ENCODE measurements at places on chromosomes 6 and 20. TPM values are rescaled to one million over a fixed set of nuclear protein-coding genes. Genes with fewer than 3 reads are reported as not detected.

DNA sequence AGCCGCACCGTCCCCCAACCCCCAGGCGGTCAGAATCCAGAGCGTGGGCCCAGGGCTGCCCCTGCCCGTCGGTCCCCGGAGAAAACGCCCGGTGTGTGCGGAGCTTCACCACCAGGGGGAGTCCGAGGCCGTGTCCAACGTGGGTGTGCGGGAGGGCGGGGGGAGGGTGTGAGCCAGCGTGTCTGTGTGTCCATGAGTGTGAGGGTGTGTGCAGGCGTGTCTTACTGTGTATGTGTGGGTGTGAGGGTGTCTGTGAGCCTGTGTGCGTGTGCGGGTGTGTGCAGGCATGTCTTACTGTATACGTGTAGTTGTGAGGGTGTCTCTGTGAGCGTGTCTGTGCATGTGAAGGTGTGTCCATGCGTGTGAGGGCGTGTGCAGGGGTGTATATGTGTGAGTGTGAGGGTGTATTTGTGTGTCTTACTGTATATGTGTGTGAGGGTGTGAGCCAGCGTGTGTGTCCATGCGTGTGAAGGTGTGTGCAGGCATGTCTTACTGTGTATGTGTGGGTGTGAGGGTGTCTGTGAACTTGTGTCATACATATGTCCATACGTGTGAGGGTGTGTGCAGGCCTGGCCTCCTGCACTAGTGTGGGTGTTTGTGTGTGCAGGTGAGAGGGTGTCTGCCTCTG, 24.6 kb upstream of the GATA5 start:
- peak; percentile 78 for DNase-seq

GRCh38 chr6:21808045-21808470, 214.5 kb downstream of the SOX4 start:
- no peak for DNase-seq

- no peak for DNase-seq
Measured at GRCh38 chr6:36957773-36958271, 3.3 kb downstream of the PI16 start.

Gene BTN1A1
- total RNA-seq: not detected

GRCh38 chr6:39980839-39981580, 46.7 kb upstream of the MOCS1 start:
- DNase-seq: peak; percentile 20

DNA sequence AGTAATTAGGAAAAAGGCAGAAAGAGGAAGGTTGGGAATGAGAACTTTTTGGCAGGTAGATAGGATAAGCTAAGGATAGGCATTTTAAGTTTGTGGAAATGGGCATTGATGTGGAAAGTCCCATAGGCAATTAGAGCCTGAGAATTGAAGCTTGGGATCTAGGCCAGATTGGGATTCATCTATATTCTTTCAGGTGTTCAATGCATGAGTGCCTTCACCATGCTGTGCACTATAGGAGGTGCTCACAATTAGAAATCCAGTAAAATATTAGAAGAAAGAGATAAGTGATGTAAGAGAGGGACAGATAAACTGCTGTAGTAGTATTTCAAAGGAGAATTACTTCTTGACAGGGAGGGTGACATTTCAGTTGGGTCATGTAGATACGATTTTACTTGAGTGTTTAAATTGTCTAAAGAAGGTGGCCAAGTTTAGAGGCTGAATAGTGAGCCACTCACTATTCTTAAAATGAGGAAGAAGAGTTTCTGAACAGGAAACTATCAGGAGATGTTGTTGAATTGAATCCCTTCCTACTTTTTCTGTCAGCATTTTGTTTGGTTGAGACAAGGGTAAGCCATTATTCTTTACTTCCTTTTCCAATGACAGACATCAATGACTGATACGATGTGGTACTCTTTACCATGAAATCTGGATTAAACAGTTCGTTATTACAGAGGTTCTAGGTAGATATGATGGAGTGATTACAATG, 31.0 kb upstream of the CTAGE9 start:
- DNase-seq: no peak

DNA sequence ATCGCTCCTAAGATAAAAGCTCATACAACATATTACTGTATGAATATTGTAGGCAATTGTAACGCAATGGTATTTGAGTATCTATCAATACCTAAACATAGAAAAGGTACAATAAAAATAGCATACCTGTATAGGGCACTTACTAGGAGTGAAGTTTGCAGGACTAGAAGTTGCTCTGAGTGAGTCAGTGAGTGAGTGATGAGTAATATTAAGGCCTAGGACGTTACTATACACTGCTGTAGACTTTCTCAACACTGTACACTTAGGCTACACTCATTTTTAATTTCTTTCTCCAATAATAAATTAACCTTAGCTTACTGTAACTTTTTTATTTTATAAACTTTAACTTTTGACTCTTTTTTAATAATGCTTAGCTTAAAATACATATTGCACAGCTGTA, 546.9 kb downstream of the HACE1 start:
- no peak for DNase-seq

DNA sequence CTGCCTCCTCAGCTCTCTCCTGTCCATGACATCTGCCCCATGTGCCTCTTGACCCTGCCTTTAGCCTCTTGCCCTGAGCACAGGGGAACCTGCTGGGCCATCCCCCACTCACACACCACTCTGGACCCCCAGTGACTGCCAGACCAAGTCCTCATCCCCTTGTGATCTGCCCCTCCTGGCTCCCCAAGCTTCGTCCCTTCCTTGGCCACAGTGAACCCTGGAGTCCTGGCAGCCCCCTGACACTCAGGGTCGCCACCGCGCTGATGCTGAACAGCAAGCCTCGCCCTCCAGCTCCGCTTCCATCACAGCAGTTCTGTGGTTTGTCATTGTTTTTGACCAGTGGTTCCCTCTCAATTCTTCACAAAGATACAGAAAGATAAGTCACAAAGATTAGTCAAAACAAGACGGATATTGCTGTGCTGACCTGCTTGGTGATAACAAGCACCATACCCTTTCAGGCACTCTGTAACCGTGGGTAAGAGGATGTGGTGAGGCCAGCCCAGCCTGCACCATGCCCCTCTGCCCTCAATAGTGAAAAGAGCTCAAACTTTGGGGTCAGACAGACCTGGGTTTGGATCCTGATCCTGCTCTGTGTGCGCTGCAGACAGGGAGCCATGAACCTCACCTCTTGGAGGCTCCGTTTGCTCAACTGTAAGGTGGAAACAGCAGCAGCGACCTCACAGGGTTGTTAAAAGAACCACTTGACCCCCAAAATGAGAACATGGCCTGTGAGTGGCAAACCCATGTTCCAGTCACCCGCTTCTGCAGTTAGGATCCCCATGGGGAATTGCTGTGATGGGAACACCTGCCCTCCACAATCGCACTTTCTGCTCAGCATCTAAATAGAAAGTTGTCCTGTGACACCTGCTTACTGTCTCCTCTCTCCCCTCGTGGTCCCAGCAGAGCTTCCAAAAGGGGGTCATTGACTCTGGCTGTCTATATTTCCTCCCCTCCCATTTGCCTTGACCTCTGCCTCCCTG, 114.5 kb downstream of the TOX2 start:
- no peak for DNase-seq

DNA sequence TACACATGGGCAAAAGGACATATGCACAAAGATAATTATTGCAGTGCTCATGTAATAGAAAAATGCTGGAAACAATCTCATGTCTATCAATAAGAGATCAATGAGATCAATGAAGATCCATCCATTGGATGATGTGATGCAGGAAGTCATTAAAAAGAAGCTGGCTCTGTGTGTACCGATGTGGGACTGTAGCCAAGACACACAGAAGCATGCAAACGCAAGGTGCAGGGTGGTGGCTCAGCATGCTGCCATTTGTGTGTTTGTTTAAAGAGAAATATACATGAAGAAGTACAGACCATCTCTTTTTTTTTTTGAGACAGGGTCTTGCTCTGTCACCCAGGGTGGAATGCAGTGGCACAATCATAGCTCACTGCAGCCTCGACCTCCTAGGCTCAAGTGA, 33.1 kb upstream of the KCNB1 start:
- peak; percentile 16 for DNase-seq

DNA sequence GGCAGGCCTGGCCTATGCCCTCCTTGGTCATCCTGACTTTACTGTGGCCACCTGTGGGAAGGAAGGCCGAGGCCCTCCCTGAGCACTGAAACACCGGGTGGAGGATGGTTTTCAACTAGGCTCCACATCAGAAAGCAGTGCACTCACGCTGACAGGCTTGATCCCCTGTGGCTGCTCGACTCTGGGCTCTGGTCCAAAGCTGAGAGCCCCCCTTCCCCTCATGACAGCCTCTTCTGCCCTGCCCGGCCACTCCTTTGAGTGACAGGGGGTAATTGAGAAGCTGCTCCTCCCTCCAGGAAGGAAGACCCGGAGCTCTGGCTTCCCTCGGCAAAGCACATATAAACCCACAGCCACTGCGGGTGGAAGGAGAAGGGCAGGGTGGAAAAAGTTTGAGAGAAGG, 43.6 kb downstream of the MUC22 start:
- no peak for DNase-seq

GRCh38 chr20:37421060-37421905, 75.3 kb downstream of the SRC start:
- DNase-seq: no peak

DNA sequence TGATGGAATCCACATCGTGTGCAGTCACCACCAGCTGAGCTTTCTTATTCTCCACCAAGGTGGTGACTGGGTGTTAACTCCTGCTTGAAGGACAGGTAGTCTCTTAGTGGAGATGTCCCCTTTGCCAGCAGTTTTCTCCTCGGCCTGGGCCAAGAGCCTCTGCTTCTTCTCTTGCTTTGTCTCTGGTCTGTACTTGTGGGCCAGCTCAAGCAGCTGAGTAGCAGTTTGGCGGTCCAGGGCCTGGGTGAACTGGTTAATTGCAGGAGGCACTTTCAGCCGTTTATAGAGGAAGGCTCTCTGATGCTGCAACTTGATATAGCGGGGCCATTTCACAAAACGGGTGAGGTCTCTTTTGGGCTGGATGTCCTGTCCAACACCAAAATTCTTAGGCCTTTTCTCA, 76.0 kb upstream of the NNAT start:
- no peak for DNase-seq

Gene BFSP1
- total RNA-seq: 1.00 TPM

DNA sequence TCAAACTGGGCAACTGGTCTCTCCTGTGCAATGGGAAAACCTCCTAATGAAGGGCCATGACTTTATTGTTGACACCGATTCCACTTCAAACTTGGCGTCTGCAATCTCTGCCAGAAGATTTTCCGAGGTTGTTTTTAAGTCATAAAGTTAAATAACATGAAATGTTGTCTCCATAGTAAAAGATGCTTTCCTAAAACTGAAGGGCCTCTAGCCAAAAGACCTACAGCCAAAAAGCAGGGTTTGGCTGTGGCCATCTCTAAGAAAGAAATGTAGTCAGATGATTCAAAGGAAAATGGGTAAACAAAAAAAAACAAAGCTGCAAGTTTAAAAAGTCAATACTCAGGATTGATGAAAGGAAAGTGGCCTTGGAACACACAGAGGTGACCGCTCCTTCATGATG, 14.1 kb downstream of the CD93 start:
- DNase-seq: no peak

DNA sequence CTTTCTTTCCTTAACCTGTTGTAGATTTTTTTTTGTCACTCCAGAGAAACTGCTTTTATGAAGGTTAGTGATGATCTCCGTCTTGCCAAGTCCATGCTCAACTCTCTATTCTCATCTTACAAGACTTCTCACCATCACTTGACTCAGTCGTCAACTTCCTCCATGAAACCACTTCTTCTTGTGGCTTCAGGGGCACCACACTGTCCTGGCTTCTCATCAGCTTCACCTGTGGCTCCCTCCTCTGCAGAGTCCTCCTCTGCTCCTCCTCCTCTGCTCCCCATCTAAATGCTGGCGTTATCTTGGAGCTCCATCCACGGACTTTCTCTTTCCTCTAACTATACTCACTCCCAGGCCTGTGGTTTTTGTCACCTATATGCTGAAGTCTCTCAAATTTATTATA, 187.5 kb downstream of the BACH2 start:
- DNase-seq: no peak

Gene CCM2L
- 3.2 TPM for total RNA-seq
